ENCODE measurements at places on chromosomes 6 and 20.

- DNase-seq = no peak
Observed at GRCh38 chr20:63121246-63121645, 94.7 kb downstream of the YTHDF1 start.

GRCh38 chr6:33960345-33961313 is 156.8 kb upstream of the MLN start:
- DNase-seq = no peak

GRCh38 chr6:21870076-21870730 is 276.7 kb downstream of the SOX4 start:
- no peak for DNase-seq

GRCh38 chr6:80488190-80488589 is 381.7 kb downstream of the BCKDHB start:
- no peak for DNase-seq

DNA sequence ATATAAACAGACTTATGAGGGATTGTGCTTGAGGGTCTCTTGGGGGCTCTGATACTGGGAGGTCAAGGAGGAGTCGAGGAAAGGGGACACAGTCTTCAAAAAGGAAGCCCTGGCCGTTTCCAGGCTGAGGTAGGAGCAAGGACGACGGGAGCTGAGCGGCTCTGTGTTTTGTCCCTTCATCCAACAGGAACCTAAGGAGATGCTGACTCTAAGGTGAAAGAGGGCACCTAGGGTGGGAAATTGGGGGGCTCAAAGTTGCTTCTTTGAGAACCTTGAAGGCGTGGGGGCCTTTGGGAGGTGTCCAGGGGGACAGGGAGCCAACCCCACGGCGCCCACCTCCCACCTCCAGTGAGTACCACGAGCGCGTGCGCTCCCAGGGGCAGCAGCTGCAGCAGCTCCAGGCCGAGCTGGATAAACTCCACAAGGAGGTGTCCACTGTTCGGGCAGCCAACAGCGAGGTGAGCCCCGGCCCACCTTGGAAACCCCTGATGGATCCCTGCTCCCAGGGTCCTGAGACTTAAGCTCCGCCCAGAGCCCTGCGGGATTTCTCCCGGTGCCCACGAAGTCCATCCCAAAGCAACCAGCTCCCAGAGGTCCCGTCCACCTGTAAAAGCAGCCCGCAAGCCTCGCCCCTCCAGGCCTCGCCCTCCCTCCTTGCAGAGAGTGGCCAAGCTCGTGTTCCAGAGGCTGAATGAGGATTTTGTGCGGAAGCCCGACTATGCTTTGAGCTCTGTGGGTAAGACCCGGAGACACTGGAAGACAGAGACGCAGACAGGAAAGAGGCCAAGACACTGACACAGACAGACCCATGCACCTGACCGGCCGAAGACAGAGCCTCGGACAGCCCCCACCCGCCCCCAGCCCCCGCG is 2.9 kb downstream of the SPAG4 start:
- DNase-seq = no peak

GRCh38 chr6:44116641-44117382 is 10.4 kb downstream of the MRPL14 start:
- DNase-seq = no peak

DNA sequence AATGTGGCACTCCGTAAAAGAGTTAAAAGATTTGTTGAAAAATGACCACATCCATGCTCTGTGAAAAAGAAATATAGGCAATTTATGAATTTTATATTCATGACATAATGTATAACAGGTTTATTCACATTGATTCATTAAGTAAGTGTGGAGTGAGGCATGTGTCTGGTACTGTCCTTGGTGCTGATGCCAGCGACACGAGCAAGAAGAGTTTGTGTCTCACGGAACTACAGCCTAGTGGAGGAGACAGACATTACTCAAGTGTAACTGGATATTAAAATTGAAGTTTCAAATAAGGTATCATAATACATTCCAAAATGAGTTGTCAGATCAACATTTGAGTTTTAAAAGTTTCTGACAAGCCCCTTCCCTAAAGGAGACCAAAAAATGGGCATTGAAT is 158.2 kb upstream of the PRND start:
- DNase-seq = no peak

DNA sequence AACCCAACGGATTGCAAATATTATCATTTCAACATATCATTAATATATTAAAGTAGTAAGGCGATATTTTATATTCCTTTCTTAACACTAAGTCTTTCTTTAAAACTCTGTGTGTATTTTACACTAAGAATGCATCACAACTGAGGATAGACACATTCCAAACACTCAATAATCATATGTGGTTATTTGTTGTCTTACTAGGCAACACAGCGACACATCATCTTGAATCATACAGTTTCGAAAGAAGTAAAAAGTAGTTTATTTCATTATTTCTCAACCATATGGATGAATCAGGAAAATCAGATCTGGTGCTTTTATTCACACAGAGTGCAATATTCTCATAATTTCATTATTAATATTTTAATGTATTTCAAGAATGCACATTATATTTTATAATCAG is 662.4 kb downstream of the EPHA7 start:
- DNase-seq = no peak

DNA sequence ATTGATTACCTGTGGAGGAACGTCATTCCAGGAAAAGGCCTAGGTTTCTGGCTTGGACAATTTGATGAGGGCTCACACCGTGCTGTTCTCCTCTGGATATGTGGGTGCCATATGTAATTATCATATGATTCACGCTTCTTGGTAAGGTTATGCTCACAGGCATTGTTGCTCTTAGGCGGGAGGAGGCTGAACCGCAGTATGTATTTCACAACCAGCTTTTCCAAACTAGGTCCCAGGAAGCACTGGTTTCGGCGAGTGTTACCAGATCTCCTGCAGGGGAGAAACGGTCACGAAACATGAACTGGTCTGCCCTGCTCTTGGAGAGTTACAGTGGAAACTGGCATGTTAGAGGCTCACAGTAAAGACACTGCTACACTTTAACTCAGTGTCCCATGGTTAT is 793 bp upstream of the FAM50B start:
- no peak for DNase-seq

DNA sequence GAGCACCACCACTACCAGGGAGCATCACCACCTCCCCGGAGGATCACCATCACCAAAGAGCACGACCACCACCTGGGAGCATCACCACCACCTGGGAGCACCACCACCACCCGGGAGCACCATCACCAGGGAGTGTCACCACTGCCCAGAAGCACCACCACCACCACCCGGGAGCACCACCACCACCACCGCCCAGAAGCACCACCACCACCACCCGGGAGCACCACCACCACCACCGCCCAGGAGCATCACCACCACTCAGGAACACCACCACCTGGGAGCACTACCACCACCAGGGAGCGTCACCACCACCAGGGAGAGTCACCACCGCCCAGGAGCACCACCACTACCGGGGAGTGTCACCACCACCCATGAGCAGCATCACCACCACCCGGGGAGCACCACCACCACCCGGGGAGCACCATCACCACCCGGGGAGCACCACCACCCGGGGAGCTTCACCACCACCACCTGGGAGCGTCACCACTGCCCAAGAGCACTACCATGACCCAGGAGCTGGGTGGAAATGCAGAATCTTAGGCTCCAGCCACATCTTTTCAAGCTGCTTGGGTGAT is 237.3 kb downstream of the SOD2 start:
- no peak for DNase-seq

- peak; percentile 44 for DNase-seq
Observed at GRCh38 chr6:33768644-33769120, 20.2 kb downstream of the LEMD2 start.

DNA sequence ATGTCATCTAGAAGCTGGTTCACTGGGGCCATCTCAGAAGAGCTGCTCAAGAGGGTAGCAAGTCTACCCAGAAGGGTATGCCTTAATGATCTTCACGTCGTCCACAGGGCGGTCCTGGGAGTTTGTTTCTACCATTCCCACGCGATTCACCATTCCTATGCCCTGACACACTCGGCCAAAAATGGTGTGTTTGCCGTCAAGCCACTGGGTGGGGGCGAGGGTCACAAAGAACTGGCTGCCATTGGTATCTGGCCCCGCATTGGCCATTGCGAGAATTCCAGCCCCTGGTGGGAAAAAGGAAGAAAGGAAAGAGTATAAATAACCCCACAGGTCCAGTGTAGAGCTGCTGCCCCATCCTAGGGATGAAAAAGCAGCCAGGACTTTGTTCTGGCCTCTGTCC is 16.5 kb upstream of the CPNE5 start:
- DNase-seq = no peak

- no peak for DNase-seq
Observed at GRCh38 chr6:71199736-71200135, 88.9 kb upstream of the OGFRL1 start.

DNA sequence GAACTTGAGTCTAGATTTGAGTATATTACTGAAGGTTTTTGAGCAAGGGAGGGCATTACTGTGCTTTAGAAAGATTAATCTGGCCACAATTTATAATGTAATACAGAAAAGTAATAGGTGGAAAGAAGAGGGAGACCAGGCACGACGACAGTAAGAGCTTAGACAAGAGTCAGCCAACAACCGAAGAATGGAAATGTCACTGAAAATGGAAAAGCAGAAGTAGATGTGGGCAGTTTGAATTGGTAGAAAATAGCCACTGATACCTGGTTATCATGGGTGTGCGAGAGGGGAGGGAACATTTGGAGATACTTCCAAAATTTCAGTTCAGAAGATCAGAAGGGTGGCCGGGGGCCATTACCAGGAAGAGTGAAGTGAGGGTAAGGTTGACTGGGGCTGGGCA is 339.1 kb downstream of the UTRN start:
- no peak for DNase-seq

- DNase-seq = no peak
Observed at GRCh38 chr20:2707353-2708072, 14.9 kb downstream of the EBF4 start.

DNA sequence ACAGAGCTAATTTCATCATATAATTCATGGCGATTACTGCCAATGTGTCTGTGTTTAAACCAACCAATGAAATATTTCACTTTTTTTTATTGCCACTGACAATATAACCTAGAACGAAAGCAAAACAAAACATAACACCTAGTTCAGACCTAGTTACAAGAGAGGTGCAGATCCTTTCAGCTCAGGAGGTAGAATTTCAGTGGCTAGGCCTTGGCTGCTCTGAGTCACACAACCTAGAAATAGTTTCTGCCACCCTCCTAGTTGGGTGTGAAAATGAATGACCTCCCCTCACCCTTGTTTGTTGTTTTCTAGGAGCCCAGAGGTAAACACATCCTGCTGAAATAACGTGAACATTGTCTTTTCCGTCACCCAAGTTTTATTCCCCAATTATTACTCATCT is 356.3 kb downstream of the HTR1B start:
- DNase-seq = no peak

DNA sequence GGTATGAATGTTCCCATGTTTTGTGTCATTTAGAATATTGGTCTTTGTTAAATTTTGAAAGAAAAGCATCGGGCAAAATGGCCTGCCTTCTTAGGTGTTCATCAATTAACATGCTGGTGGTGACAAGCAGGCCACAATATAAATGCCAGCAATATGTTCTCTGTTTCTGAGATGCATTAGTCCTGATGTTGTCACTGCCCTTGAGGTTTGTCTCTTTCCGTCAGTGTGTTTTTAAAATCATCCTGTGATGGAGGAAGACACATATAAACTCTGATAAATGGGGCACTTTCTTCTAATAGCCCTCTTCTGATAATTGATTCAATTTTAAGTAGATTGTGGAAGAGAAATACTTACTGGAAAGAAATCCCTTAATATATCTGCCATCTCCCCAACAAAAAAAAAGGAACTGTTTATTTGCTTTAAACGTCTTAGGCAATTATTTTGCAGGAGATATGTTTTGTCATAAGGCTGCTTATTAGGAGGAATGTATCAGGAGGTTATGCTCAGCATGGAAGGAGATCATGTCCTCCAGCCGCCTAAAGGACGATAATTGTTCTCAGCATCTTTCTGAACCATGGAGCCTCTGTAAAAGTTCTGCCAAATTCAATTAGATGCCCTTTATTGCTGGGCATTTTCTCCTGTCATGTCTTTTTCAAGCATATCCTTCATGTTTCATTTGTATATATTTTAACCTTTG is 134.1 kb downstream of the COL9A1 start:
- DNase-seq = no peak

DNA sequence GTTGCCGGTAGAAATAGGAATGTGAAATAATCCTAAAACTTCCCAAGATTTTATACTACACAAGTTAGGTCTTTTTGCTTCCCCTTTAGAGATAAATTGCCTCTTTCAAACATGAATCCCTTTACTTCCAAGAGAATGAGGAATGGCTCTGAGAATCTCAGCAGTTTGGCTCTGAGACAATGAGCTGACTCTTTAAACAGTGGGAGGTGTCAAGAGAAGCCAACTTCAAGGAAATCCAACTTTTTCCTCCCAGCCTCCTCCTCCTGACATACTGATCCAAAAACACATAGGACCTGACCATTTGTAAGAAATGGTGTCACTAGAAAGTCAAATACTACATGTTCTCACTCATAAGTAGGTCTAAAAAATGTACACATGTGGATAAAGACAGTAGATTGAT is 154.2 kb downstream of the ALDH8A1 start:
- DNase-seq = no peak

DNA sequence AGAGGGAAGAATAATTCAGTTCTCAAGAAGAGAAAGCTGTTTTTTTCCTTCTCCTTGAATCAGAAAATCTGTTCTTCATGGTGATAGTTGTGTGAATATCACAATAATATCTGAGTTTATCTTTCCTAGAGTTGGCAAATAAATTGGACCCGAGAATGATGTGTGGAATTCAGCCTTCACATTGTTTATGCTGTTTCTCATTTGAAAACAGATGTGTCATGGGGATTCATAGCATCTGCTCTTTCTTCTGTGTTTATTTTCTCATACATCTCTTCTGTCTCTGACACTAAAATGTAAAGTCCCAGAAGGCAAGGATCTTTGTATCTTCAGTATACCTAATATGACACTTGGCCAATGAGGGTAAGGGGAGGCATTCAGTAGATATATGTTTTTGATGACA is 103.6 kb upstream of the SGK1 start:
- DNase-seq = no peak

- no peak for DNase-seq
Observed at GRCh38 chr6:13496513-13497190, 9.3 kb upstream of the GFOD1 start.

- DNase-seq = no peak
Observed at GRCh38 chr6:167711211-167711610, 115.5 kb upstream of the AFDN start.

GRCh38 chr20:44211177-44212039 is 837 bp upstream of the OSER1 start:
- no peak for DNase-seq

- DNase-seq = no peak
Observed at GRCh38 chr6:109381061-109381746, 1.1 kb downstream of the CD164 start.
